PC-9 (cell line): ENCODE measurements at places on chromosomes 1 and 21. TPM values are rescaled to one million over a fixed set of nuclear protein-coding genes. Genes with fewer than 3 reads are reported as not detected.
A peak's percentile ranks its signal among the peaks of the same experiment; 100 is the strongest.

Gene PLA2G2F
- 0.20 TPM in 1 of 2 replicates, not detected in the other for total RNA-seq

Gene LAMC1
- 95.5 and 121 TPM in 2 replicates for total RNA-seq

Gene EPHB2
- 26.7 and 31.1 TPM in 2 replicates for total RNA-seq

DNA sequence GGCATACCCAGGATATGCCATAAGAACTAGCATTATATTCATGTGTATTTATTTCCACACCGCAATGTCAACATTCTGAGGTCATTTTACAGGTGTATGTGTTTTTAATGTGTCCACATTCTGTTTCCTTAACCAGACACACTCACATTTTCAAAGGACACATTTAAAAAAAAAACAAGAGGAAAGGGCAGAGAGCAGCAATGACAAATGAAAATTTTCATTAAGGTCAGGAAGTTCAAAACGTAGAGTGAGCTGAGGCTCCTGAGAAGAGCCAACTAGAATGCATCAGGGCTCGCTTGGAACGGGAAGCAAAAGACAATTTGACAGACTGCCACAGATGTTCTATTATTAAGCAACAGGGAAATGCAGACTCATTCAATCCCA lies 4.8 kb upstream of the GNPAT start:
- peaks cover 22% of the 10 kb centered on the region for H3K36me3 ChIP-seq
- no peak overlapping the region for H3K27ac ChIP-seq
- no peaks in the 10 kb centered on the region for H3K27me3 ChIP-seq
- no peak for DNase-seq
- H3K4me3 ChIP-seq: no peak overlapping the region

DNA sequence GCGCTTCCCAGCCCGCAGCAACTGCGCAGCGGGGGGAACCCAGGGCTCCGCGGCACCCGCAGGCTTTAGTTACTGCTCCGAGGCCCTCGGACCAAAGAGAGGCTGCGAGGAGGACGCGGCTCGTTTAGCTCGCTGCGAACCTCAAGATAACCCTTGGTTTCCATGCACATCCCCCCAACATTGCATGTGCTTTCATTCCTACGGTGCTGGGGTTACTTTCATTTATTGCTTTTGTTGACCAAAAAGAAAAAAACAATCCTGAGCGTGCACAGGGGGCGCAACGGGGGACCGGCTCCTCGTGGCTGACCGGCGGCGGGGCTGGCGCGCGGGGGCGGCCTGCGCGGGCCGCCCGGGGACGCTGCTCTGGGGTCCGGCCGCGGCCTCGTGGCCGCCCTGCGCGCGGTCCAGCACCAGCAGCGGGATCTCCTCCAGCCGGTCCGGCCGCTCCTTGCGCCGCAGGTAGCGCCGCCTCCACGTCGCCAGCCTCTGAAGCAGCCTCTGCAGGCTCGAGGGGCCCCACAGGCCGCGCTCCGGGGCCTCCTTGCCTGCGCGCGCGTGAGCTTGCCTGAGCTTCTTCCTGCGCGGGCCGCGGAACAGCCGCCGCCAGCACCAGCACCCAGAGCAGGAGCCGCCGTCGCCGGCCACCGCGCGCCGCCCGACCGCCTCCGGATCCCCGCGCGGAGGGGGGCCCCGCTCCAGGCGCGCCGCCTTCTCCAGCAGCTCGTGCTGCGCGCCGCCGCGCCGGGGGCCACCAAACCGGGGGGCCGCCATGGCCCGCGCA lies 77.4 kb downstream of the DESI2 start:
- H3K27ac ChIP-seq: no peak overlapping the region
- peak overlapping the region; percentile 44; the same call in 1 of the 2 replicates for H3K4me3 ChIP-seq
- no peaks in the 10 kb centered on the region for H3K4me1 ChIP-seq
- DNase-seq: peak; percentile 33

DNA sequence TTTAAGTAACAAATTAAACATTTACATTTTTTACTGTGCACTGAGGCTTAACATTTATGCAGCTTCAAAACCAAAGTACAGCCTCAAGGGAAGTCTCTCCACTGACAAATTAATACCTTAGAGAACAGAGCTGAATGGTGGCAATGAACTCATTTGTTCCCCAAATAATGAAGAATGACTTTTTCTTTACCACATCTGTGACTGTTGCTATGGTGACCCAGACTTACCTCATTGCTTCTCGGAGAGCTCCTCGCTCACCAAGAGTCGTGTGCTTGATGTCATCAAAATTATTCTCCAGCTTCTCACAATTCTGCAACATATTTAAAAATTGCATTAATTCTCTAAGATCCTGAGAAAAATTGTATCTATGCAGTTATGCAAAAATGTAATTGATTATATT lies 92.9 kb downstream of the DPYD start:
- no peak overlapping the region for H3K4me3 ChIP-seq
- H3K4me1 ChIP-seq: no peaks in the 10 kb centered on the region
- H3K27me3 ChIP-seq: no peaks in the 10 kb centered on the region
- no peaks in the 10 kb centered on the region for H3K36me3 ChIP-seq
- no peak overlapping the region for H3K27ac ChIP-seq

DNA sequence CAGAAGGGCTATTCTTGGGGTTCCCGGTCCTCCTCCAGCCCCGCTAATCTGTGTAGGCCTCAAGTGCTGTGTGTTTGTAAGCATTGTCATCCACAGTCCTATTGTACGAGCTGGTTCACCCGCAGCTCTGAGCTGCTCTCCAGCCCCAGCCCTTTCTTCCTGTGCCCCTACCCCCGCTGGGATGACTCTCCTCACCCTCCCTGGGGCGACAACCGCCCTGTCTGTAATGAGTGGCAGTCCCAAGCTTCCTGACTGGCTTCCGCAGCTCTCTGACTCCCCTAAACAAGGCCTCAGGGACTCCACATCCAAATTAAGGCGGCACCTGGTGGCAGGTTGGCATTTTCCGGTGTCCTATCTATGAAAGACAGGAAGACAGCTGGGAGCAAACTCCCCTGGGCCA lies 45.8 kb downstream of the TFF3 start:
- no peaks in the 10 kb centered on the region for H3K27me3 ChIP-seq
- no peak overlapping the region for H3K27ac ChIP-seq
- H3K4me3 ChIP-seq: no peak overlapping the region
- no peaks in the 10 kb centered on the region for H3K36me3 ChIP-seq

DNA sequence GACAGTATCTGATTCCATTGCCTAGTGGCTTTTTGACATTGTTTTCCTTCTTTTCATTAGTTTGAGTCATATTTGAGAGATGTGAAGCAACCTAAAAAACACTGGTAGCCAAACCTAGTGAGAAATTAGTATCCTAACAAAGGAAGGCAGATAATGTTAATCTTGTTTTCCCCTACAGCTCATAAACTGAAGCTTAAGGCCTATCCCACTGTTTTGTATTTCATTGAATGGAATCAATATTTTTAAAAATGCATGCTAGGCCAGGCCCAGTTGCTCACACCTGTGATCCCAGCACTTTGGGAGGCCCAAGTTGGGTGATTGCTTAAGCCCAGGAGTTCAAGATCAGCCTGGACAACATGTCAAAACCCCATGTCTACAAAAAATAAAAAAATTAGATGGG lies 1.2 kb downstream of the CR1L start:
- H3K36me3 ChIP-seq: no peaks in the 10 kb centered on the region
- no peak overlapping the region for H3K27ac ChIP-seq
- H3K27me3 ChIP-seq: no peaks in the 10 kb centered on the region

GRCh38 chr1:100552031-100552430 lies 14.1 kb downstream of the GPR88 start:
- no peak overlapping the region for H3K27ac ChIP-seq
- no peaks in the 10 kb centered on the region for H3K4me1 ChIP-seq
- no peaks in the 10 kb centered on the region for H3K36me3 ChIP-seq

DNA sequence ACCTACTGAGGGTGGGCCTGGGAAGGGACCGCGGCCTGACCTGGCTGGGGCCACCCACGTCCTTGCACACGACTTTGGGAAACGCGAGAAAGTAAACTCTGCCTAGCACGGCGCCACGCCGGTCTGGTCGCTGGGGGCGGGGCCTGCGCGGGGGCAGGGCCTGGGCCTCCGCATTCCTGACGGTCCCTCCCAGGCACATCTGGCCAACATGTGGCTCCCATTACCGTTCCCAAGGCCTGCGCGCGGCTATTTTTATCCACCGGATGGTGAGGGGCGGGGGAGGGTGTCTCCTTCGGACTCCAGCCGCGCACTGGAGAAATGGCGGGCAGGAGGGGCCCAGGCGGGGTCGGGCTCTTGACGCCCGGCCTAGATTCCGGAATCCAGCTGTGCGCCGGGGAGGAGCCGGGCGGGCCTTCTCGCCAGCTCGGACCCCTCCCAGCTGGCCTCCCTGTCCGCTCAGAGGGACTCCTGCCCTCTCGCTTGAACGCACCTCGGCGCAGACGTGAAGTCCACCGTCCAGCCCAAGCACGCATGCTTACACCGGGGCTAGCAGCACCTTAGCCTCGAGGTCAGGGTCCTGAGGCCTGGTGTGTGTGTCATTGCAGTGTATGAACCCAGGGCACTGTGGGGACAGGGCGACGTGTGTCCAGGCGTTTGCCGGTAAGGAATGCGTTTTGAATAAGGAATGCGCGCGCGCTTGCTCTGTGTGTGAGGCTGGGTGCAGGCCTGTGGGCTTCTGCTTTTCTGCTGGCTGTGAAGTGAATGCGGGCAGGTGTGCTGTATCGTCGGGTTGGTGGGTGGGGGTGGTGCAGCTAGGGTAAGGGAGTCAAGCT lies 2.1 kb downstream of the EVA1B start:
- no peak for DNase-seq
- H3K36me3 ChIP-seq: no peaks in the 10 kb centered on the region
- H3K4me3 ChIP-seq: no peak overlapping the region

- DNase-seq: no peak
- no peak overlapping the region for H3K4me3 ChIP-seq
- no peaks in the 10 kb centered on the region for H3K36me3 ChIP-seq
- no peaks in the 10 kb centered on the region for H3K4me1 ChIP-seq
- H3K27me3 ChIP-seq: peaks cover 20% of the 10 kb centered on the region
These were observed 175.6 kb downstream of the FCRL5 start for GRCh38 chr1:157376681-157377080.

DNA sequence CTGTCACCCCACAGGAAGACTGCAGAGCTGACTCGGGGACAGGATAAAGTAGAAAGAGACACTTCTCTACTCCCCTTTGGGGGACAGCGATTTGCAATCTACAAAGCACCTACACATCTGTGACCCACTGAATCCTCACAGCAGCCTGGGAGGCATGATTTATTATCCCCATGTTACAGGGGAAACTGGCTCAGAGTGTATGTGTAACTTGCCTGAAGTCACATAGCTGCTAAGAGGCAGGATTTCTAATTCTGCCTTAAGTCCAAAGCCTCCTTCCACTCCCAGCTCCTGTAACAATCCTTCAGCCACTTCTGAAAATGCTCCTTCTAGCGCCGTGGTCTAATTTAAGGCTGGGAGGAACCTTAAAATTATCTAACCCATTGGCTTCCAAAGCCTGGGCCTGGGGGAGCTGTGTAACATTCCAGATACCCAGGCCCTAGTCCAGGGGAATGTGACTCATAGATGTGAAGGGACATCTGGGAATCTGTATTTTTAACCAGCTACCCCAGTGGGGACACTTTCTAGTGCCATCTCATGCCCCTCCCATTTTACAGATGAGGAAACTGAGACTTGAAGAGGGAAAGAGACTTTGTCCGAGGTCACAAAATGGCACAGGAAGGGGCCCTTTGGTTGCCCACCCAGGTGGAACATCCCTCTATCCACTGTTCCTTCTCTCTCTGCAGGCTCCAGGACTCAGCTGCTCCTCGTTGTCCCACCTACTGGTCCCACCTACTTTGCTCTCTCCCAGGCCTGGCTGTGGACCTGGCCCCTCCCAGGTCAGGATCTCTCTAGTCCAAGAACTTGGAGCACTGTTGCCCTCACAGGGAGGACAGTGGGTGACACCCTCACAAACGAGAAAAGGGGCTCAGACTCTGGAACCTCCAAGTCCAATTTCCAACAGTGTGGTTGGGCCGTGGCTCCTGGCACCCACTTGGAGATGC lies 48.9 kb downstream of the AHDC1 start:
- DNase-seq: no peak
- no peak overlapping the region for H3K4me3 ChIP-seq
- peaks cover 22% of the 10 kb centered on the region for H3K4me1 ChIP-seq
- H3K27ac ChIP-seq: no peak overlapping the region

DNA sequence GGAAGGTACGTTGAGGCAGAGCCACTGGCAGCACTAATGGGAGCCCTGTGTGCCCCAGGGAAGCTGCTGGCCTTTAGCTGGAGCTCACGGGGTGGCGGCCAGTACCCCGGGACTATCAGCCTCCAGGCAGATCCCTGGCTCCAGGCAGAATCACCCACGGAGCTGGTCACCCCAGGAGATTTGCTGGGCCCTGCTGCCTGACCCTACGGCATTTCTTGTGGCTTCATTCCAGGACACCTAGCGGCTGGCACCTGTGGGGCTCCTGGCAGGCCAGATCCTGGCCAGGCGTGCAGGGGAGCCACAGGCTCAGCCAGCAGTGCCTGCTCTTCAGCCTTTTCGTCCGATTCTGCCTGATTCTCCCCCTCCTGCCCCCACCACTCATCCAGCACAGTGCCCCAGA lies 7.1 kb downstream of the PADI1 start:
- peak; percentile 76 for DNase-seq
- no peaks in the 10 kb centered on the region; the same call in 1 of the 2 replicates for H3K36me3 ChIP-seq
- H3K4me1 ChIP-seq: peaks cover 90% of the 10 kb centered on the region
- peak overlapping the region; percentile 95 for H3K27ac ChIP-seq

- H3K27me3 ChIP-seq: no peaks in the 10 kb centered on the region
- H3K4me1 ChIP-seq: no peaks in the 10 kb centered on the region
- no peaks in the 10 kb centered on the region for H3K36me3 ChIP-seq
These were observed 18.8 kb downstream of the PKNOX1 start for GRCh38 chr21:42993051-42993712.

DNA sequence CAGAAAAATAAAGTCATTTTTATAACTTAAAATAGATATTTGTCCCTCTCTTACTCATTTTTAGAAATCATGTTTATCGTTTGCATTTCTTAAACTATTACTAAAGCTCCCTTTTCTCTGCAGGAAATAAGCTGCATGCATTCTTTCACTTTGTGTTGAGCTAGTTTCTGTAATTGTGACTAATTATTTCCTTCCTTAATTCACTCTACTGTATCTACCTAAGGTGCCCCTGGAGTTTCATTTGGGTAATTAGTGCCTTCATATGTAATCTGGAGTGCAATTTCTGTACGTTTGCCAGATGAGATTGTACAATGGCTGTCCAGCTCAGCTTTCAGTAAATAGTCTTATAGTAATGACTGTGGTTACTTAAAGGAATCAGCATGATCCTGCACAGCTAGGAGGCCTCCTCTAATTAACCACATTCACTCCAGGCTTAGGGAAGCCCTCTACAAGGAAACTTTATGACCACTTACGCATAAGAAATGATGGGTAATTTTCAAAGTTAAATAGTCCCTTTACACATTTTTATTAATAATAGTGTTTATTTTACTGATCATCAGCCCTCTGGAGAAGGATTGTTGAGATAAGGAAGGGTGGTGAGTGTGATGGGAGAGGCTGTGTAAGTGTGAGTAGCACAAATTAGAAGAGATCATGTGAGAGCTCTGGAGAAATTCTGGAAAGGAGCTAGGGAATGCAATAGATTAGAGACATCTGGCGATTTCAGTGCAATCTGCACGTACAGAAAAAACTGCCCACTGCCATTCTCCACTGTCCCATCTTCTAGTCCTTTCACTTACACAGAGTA lies 86.8 kb downstream of the LRRC8C start:
- DNase-seq: no peak
- H3K4me3 ChIP-seq: no peak overlapping the region
- no peaks in the 10 kb centered on the region for H3K27me3 ChIP-seq
- peaks cover 14% of the 10 kb centered on the region for H3K4me1 ChIP-seq
- no peak overlapping the region for H3K27ac ChIP-seq
- H3K36me3 ChIP-seq: no peaks in the 10 kb centered on the region

GRCh38 chr1:3155056-3155925 lies 86.3 kb downstream of the PRDM16 start:
- DNase-seq: no peak
- H3K27me3 ChIP-seq: peaks cover 92% of the 10 kb centered on the region
- H3K4me1 ChIP-seq: no peaks in the 10 kb centered on the region
- H3K27ac ChIP-seq: no peak overlapping the region
- no peak overlapping the region for H3K4me3 ChIP-seq

- peaks cover 10% of the 10 kb centered on the region for H3K4me1 ChIP-seq
- peak overlapping the region; percentile 97 for H3K27ac ChIP-seq
- H3K36me3 ChIP-seq: no peaks in the 10 kb centered on the region
- no peak for DNase-seq
These were observed 616 bp downstream of the TAF12 start for GRCh38 chr1:28642056-28642846.
